ENCODE measurements at places on chromosomes 3 and 15.
A peak's percentile ranks its signal among the peaks of the same experiment; 100 is the strongest.

DNA sequence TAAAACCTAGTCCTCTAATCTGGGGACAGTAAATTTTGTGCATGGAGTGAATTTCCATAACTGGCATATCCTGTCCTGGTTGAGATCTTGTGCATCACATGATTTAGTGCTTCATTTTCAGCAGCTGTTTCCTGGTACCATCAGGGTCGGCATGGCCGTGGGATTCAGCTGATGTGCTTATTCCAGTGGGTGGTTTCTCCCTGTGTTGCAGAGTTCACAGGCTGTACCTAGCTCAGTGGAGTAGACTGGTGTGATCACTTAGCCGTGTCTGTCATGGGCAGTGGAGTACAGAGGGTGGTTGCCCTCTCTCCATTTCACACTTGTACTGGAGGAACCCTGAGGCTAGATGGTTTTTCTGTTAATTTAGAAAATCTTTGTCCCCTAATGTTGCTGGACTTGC, 228.5 kb downstream of the PTPRG start:
- DNase-seq: no peak

- DNase-seq: no peak
These were observed 35.7 kb downstream of the PYGO1 start for GRCh38 chr15:55552451-55552850.

GRCh38 chr3:111106993-111107661, 35.5 kb downstream of the NECTIN3 start:
- DNase-seq: no peak

- DNase-seq: no peak
These were observed 53.7 kb upstream of the PLSCR5 start for GRCh38 chr3:146658841-146659240.

DNA sequence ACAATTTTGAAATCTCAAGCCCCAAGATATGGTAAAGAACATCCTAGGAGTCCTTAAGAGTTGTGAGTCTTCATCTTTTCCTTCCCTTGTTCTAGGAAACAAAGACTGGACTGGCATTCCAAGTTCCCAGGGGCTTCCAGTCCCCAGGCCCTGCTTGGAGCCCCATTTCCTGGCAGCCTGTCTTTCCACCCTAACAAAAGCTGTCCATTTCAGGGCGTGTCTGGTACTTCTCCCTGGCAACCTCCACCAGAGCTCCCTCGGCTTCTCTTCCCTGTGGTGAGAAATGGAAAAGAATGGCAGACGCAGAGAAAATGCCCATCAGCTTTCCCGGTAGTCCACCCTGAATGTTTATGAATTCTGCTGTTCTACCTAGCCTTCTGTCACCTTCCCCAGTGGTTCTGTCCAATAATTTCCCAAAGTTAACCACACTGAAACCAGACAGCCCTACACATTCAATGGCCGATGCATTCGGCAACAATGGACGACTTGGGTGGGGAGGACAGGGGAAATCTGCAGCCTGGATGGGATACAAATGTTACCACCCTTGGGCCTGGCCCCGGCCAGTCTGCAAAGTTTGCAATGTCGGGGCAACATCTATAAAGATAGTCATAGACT, 6.8 kb downstream of the RAB6B start:
- no peak for DNase-seq

DNA sequence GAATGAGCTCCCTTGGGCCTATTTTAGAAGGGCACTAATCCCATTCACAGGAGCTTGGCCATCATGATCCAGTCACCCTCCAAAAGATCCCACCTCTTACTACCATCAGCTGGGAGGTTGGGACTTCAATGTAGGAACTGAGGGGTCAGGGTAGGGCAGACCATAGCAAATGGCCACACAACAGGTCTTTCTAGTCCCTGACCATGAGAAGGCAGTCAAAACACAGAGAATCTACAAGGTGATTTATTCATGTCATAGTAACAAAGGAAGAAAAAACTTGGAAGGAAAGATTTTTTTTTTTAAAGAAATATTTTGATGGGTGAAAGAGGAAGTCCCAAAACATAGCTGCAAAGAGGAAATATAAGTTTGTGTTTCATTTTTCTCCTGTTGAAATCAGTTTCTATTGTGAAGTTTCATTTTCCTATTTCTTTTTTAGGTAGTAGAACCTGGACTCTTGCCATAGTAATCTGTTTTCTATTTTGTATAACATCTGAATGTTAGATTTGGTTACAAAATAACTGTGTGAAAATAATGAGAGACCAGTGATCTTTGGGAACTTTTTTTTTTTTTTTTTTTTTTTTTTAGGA, 23.5 kb upstream of the TNFSF10 start:
- DNase-seq: no peak

GRCh38 chr3:13005301-13005700, 67.9 kb downstream of the IQSEC1 start:
- DNase-seq: no peak

- DNase-seq: no peak
These were observed 62.2 kb downstream of the SOX2 start for GRCh38 chr3:181773921-181774320.

GRCh38 chr3:10944866-10945265, 47.7 kb upstream of the SLC6A1 start:
- no peak for DNase-seq

DNA sequence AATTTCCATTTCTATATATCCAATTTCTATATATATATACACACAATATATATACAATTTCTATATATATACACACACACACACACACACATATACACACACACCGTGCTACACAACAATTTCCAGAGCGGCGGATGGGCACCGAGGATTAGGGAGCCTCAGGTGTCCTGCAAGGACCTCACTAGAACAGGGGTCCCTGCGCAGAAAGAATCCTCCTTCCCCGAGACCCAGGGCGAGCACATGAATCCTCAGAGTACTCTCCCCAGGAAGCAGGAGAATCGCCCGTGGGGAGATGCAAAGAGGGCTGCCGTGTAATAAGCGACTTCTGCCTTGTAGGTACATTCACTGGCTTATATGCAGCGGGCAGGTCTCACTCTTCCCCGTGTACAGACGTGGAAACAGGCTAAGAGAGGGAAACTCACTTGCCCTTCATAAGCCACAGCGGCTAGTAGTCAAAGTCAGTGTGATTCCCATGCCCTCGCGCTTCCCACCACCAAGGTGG, 467 bp downstream of the PIF1 start:
- no peak for DNase-seq

DNA sequence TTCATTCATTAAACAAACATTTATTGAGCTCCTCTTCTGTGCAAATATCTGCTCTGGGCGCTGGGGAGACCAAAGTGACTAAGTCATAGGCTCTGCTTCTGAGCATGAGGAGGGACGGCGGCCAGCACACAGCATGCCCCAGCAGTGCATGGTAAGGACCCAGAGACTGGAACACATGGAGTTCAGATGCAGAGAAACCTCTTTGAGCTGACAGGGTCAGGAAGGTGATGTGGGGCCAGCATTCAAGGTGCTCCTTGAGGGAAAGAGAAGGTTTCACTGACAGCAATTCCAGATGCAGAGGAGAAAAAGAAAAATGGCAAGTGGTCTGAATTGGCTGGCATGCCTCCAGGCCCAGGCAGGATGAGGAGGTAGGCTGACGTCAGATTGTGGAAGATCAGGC, 234.5 kb downstream of the UACA start:
- peak; percentile 25 for DNase-seq

- DNase-seq: no peak
These were observed 877.1 kb downstream of the PDCD6IP start for GRCh38 chr3:34675383-34676120.

DNA sequence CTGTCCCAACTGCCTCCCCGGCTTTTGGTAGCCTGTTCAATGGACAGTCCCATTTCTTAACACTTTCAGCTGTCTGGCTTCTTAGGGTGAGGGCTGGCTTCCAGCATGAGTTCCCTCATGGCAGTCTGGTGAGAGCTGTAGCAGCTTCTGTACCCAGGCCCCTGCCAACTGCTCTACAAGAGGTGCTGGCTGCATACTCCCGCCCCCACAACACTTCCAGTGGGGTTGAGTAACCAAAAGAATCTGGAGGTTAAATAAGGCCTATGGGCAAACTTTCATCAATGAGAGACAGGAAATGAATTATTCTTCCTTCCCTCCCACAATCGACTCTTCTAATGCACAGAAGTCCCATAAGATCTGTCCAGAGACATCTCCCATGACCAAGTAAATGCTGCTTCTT, 145.0 kb downstream of the NEK10 start:
- DNase-seq: no peak

DNA sequence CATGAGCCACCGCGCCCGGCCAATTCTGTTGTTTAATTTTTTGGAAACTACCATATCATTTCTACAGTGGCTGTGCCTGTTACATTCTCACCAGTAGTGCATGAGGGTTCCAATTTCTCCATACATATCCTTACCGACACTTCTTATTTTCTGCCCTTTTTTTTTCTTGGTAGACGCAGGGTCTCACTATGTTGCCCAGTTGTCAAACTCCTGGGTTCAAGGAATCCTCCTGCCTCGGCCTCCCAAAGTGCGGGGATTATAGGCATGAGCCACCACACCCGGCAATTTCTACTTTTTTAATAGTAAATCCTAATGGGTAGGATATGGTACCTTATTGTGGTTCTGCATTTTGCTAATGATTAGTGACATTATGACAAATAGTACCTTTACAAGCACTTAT, 9.6 kb downstream of the AMIGO3 start:
- DNase-seq: no peak

DNA sequence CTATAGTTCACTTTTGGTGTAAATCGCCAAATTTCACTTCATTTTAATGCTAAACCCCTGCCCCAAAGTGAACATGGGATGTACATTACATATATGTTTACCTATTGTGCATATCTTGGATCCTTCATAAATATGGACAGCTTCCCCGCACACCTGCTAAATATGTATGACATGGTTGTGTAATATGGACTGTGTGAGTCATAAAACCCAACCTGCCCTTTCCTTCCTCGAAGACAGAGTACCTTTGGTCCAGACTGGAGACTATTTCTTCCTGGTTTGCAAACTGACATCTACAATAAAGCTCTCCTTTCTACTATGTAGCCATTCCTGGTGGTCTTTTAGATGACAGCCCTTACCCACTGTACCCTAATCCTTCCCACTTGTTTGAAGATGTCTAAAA, 12.4 kb downstream of the ACTC1 start:
- no peak for DNase-seq

DNA sequence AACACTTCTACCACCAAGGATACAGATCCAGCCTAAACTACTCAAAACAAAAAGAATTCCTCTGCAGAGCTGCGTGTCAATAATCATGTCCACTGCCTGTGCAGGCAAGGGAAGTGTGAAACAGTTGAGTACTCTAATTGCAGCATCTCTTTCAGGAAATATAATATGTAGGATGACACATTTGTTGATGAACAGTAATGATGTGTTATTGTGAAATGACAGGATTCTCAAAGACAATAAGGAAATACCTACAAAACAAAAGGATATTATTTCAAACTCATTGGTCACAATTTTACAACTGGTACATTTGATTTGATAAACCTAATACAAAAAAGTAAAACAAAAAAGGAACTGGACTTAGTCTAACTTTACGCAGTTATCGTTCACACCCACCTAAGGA, 4.4 kb downstream of the SPG11 start:
- DNase-seq: no peak

- no peak for DNase-seq
These were observed 220.6 kb upstream of the LYSMD4 start for GRCh38 chr15:99953886-99954285.

DNA sequence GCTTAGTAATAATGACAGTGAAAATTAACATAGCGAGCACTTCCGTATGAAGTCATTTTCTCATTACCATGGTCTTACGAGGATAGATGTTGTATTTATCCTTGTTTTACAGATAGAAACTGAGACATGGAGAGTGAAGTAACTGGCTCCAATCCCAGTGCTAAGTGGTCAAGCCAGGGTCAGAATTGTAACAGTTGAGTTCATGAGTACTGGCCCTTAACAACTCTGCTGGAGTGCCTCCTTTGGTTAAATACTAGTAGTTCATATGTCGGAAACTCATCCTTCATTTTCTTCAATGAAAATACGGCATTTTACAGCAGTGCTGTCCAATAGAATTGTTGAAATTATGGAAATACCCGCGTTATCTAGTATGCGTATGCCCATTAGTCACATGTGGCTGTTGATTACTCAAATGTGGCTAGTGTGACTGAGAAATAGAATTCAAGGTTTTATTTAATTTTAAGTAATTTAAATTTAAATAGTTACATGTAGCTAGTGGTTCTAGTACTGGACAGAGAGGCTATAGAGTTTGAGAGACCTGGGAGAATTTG, 32.5 kb downstream of the FNDC3B start:
- no peak for DNase-seq

GRCh38 chr15:57994221-57995049, 71.1 kb downstream of the ALDH1A2 start:
- no peak for DNase-seq

GRCh38 chr3:163768048-163768447, 1310.2 kb downstream of the SI start:
- no peak for DNase-seq

GRCh38 chr15:77877869-77878577, 199.5 kb downstream of the TBC1D2B start:
- no peak for DNase-seq

DNA sequence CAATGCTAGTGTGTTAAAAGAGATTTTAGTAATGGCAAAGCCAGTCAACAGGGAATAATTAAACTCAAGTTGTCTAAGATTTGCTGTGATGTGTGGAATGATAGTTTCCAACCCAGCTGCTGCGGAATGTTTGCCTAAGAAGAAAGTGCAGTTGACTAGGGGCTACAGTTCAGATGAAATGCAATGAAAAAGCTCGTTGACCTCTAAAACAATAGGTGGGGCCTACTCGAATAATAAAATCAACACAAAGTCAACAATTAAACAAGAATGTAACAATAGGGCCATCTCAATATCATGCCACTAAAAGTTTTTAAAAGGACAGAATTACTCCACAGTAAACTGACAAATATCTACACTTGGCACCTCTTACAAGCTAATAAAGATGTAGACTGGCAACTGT, 484.2 kb downstream of the MECOM start:
- DNase-seq: no peak

DNA sequence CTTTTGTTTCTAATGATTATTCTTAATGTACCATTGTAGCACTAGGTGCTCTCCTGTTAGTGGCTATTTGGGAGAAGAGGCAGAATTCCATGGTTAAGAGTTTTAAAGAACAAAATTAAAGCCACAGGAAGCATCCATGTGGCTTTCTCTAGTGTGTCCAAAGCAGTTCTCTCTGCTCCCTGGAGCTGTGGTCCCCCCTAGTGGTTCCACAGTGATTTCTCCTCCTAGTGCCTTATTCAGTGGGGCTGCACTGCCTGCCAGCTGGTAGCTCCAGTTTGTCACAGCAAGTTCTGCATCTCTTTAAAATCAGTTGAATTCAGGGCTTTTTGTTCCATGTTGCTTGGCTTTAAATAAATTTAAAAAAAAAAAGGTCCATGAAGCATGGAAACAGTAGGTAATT, 39.6 kb upstream of the FAM98B start:
- no peak for DNase-seq

DNA sequence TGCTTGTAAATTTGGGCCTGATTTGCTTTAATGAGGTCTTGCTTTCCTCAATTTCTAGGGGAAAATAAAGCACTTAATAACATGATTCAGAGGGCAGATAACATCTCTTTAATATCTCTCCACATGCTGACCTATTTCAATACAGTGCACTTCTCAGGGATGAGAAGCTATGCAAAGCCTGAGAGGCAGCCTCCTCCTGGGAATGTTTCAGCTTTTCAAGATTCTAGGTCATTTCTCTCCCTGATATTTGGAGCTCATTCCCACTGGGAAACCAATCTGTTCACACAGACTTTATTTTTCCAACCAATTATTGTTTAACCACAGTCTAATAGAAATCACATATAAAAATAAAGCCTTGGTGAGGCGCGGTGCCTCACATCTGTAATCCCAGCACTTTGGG, 67.0 kb upstream of the LSAMP start:
- no peak for DNase-seq

Data from CD8-positive, alpha-beta memory T cell (primary cell).